ENCODE measurements at places on chromosomes 2 and 18.

GRCh38 chr2:104476075-104476474 is 377.8 kb upstream of the POU3F3 start:
- no peak for DNase-seq

DNA sequence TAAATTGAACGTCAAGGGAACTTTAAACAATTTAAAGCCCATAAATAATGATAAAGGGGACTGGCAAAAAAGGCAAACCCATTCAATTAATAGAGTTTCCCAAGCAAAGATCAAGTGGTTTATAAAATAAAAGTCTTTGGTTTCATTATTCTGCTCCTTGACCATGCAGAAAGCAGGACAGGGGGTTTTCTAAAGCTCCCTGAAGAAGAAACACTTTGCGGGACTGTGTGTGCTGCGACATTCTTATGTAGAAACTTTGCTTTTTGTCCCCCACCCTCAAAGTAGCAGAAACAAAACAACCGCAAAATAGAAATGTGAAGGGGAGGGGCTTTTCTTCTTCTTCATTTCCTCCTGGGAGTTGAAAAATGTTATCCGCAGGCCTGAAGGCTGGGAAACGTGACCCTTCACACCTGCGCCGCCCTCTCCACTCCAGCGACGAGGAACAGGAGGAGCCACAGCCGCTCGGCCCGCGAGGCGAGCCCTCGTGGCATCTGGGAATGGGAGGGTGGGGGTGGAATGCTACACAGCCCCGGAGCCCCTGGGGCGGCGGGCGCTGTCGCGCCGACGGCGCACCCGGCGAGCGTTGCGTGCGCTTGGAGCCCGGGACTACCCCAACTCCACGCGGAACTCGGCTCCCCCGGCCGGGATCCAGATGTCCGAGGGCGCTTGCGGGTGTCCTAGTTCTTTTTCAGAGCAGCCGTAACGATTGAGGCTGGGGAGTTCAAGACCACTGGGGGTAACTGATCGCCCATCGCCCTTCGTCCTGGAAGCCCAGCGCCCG is 4.3 kb upstream of the GBX2 start:
- no peak for DNase-seq

GRCh38 chr18:61827591-61827990 is 65.2 kb downstream of the RNF152 start:
- no peak for DNase-seq

- DNase-seq: no peak
These were observed 184.1 kb downstream of the MREG start for GRCh38 chr2:215829261-215829660.

DNA sequence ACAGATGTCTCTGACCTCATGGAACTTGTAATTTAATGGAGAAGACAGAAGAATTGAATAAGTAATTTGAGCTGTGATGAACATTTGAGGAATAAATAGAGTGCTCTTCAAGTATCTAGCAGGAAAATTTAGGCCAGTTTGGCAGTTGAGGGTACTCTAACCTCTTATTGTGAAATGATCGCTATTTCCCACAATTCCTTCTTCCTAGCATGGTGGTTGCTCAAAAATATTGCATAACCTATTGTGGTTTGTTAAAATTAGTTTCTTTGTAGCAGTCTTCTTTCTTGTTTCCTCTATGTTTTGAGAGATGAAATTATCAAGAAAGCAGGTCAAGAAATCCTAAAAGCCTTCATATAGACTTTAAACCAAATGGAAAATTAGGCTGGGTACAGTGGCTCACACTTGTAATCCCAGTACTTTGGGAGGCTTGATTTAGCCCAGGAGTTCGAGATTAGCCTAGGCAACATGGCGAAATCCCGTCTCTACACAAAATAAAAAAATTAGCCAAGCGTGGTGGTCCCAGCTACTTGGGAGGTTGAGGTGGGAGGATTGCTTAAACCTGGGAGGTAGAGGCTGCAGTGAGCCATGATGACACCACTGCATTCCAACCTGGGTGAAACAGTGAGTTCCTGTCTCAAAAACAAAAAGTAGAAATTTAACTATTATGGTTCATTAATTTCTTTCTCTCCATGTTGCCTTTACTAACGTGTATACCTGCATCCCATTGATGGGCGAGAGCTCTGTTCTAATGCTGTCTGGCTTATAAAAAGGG is 58.7 kb downstream of the RBKS start:
- no peak for DNase-seq

- no peak for DNase-seq
These were observed 97.2 kb upstream of the GPR45 start for GRCh38 chr2:105144152-105144940.

GRCh38 chr2:205696927-205697441 is 14.7 kb downstream of the NRP2 start:
- DNase-seq: no peak

- DNase-seq: peak; percentile 48
These were observed 28.6 kb downstream of the ARID5A start for GRCh38 chr2:96565111-96565510.

- DNase-seq: no peak
These were observed 83.2 kb upstream of the UNC80 start for GRCh38 chr2:209688385-209688784.

GRCh38 chr18:27627927-27628326 is 442.8 kb upstream of the CHST9 start:
- DNase-seq: no peak

DNA sequence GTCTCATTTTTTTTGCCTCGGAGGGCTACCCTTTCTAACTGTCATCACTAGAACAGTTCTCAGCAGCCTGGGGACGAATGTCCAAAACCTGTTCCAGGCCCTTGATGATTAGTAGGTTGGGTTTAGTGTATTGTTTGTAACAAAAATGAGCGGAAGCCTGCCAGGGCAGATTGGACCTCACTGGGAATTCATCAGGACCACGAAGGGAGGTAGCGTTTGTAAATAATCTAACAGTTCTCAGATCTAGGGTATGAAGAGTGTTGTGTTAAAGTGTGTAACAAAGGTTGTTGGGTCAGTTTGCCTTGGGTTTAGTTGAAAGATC is 799 bp downstream of the CEP68 start:
- no peak for DNase-seq

GRCh38 chr2:217795706-217796465 is 206.9 kb downstream of the TNS1 start:
- DNase-seq: no peak

DNA sequence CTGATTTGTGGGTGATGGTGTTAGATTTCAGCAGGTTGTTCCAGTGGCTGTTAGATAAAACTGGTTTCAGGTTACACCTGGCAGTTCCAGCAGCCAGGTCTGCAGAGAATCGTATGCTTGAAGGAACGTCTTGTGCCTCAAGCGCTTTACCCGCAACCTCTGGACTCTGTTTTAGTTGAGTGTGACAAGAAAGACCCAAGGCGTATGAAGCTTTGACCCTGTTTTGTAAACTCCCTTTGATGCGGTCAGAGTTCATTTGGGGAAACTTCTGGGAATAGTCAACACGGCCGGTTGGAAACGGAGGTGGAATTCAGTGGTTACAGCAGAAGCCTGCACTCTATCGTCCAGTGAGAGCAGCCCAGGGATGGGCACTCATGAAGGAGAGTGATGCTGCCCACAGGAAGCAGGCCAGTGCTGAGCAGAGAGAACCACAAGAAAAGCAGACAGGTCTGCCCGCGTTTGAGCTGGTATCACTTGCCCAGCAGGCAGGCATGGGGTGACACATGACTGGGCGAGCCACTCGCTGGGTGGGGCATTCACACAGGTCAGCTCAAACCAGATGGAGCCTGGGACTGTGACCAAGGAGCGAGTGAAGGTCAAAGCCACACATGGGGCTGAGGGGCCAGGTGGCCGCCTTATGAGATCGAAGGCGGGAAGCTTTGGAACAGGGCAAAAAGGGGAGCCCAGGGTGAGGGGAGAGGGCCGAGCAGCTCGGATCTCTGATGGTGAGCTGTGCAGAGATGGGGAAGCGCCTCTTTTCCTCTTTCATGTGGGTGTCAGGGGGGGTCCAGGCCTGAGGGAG is 99.6 kb upstream of the MBOAT2 start:
- DNase-seq: no peak

DNA sequence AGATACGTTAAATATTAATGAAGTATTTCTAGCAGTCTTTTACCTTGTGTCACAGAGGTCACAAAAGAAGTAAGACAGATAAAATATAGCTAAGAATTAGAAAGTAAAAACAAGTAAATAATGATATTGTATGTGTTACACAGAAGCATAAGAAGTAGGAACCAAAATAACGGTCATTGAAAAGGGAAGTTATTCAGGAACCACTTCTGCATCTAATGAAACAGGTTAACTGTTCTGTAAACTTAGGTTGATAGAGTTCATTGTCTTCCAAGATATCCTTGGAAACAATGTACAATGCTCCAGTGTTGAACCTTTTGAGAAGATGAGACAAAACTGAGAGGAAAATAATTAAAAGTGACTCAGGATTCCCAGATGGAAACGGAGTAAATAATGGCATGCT is 57.1 kb upstream of the CD302 start:
- no peak for DNase-seq

DNA sequence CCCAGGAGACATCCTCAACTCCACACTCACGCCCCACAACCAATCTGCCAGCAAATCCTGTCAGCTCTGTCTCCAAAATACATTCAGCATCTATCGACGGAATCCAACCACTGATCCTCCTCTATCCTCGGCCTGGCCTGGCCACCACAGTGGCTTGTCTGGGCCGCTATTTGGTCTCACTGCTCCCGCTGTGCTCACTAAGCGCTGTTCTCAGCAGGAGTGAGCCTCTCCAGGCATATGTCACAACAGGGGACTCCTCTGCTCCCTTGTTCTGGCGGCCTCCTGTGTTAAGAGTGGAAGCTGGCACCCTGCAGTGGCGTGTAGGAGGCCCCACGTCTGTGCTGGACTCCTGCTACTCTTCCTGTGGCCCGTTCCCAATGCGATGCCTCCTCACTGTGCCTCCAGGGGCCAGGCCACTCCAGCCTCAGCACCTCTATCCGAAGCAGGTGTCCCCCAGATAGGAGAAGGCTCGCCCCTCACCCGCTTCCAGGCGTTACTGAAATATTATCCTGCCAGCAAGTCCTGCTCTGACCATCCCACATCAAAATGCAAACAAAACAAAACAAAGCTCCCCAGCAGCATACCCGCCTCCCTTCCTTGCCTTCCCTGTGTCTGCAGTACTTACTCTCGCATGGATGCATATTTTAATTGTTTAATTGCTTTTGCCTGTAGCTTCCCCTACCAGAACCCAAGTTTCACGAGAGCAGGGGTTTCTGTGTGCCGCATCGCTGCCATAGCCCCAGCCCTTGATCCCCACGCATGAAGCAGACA is 39.9 kb downstream of the CENPO start:
- no peak for DNase-seq

- DNase-seq: no peak
These were observed 23.7 kb downstream of the METTL8 start for GRCh38 chr2:171410101-171410500.

DNA sequence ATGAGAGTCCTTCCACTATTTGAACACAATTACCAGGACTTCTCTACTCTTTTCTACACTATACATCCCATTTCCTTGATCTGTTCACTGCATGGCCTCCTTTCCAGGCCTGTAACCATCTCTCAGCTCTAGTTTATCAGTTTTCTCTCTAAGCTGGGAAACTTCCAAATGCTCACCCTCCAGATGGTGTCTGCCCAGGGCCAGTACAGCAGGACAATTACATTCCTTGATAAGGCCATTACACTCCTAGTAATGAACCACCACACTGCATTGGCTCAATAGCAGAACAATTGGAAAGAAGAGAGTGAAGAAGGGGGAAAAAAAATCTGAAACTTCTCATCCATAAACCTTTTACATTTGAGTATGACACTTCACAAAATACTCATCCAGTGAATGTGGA is 359.1 kb downstream of the ALK start:
- DNase-seq: no peak

- DNase-seq: no peak
These were observed 135.7 kb downstream of the NFATC1 start for GRCh38 chr18:79531386-79531785.

DNA sequence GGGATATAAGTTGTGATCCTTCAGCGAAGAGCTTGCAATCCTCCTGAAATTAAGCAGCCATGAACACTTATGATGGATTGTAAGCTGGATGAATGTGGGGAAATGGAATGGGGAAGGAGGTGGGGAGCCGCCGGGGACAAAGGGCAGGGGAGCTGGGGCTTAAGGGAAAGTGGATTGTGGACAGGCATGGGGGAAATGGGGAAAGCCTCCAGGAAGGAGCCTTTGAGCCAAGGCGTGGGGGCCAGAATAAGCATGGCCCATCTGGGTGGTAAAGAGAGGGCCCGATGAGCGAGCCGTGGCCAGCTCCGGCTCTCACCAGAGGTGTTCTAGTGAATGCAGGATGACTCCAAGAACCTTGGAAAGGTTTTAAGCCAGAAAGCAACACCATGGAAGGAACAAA is 124.0 kb downstream of the SMAD7 start:
- no peak for DNase-seq

- no peak for DNase-seq
These were observed 119.3 kb downstream of the PRKCE start for GRCh38 chr2:45770811-45771210.

DNA sequence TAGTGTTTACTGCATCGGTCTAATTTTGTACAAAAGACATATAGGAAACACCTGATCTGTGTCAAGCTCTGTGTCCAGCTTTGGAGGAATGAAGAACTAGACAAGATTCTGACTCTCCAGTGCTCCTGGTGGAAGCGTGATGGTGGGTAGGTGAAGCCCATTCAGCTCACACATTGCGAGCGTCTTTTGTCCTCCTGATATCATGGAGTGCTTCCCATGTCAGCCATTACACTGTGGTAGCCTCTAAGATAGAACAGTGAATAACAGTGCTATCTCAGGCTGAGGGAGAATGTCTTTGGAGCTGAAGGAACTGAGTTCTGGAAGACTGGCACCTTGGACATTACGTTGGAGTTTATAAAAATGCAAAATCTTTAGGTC is 350.2 kb downstream of the CYRIA start:
- no peak for DNase-seq

DNA sequence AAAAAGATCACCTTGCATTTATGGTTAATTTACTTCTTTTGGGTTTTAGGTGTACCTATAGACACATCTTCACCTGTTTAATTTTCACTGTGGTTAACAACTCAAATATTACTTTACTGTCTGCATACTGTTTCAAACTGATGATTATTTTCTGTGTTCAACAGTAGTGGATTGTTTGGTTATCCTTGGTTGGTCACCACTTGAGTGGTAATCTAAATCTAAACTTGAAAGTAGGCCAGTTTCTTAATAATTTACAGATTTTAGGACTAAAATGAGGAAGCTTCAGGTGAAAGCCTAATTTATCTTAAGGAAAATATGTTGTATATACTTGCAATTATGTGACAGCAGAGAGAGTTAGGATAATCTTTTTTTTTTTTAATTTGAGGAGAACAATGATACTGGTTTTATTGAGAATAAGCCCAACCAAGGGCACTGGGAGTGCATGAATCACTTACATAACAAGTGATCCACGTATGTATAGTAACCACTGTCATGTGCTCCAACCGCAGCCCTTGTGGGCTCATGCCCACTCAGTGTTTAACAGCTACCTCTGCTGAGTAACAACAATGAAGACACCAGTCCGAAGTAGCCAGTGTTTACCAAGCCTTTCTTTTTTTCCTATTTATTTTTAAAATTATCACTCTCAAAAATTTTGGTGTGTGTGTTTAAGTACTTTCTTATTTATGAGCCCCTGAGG is 31.0 kb upstream of the WDSUB1 start:
- no peak for DNase-seq
